ENCODE measurements at places on chromosomes 12 and 14.

- DNase-seq: no peak
Observed at GRCh38 chr12:70618371-70618770, 18.9 kb downstream of the PTPRB start.

DNA sequence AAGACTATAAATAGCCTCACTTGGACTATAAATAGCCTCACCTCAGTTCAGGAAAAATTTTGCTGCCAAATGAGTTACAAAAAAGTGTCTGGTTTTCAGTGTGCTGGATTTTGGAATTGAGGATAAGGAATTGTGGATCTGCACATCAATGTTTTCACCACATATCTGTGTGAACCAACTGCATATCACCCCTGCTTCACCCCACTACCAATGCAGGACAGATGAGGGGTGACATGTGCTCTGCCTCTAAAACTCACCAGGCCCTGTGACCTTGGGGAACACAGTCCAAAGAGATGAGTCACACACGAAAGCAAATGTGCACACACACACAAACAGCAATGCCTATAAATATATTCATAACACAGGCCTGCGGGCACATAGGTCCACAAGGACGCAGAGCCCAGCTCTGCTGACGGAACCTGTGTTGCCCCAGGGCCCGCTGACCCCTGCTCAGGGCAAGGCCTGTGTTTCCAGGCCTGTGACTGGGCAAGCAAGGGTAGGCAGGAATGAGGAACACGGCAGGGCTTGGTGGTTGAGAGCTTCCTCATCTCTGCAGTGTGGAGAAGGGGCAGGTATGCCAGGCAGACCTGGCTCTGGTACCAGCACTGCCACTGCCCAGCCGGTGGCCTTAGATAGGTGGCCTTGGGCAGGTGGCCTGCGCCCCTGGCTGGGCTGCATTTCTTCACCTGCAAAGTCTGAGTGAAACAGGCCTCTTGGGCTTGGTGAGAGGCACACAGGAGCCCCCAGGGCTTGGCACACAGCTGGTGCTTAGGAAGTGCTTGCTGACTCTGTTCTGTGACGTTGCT lies 82.4 kb downstream of the ARL6IP4 start:
- DNase-seq: no peak

- no peak for DNase-seq
Observed at GRCh38 chr12:116708826-116709756, 28.8 kb downstream of the SPRING1 start.

GRCh38 chr12:80576641-80577418 lies 130.6 kb upstream of the MYF6 start:
- no peak for DNase-seq

DNA sequence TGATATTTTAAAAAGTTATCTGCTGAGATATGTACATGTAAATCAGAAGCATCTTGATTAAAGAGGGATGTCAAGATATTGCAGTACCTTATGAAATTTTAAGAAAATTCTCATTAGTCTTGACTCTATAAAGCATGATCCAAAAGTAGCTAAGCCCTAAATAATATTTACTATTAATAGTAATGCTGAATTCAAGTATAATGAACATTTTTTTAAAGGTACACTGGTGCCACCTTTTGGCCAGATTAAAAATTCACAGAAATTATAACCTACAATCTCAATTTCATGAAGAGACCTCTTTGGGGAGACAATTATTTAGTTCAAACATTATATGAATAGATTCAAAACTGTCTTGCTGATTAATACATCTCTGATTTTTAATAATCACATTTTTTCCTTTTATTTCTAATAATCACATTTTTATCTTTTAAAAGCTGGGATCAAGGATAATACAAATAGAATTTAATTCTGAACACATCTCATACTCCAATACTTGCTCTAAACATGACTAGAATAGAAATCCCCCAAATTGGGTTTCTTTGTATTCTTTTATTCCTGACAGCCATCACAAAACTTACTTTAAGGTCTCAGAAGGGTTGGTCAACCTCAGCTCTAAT lies 13.4 kb downstream of the AKAP5 start:
- no peak for DNase-seq

- DNase-seq: no peak
Observed at GRCh38 chr14:32354716-32355115, 25.6 kb downstream of the AKAP6 start.

DNA sequence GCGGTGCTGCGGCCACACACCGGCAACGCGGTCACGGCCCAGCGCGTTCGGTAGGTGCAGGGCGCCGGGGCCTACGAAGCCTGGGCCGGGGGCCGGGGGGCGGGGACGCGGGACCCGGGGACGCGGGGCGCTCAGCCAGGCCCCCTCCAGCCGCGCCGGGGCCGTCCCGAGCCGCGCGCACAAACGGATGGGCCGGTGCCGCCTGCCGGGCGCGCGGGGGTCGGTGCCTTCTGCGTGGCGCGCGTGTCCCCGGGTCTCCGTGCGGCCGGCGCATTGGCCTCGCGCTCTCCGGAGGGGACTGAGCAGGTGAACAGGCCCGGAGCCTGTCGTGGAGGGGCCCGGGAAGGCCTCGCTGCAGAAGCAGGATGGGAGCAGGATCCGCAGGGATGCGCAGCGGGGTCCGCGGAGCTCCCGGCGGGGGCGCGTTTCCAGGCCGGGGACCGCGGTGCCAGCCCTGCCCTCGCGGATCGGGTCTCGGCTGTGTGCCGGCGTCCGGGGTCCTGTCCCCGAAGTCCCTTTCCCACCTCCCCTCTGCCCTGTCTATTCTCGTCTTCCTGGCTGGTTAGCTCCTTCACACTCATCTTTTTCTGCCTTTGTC lies 421 bp downstream of the GLT1D1 start:
- no peak for DNase-seq

GRCh38 chr14:24556756-24557155 lies 19.3 kb downstream of the CTSG start:
- DNase-seq: no peak

DNA sequence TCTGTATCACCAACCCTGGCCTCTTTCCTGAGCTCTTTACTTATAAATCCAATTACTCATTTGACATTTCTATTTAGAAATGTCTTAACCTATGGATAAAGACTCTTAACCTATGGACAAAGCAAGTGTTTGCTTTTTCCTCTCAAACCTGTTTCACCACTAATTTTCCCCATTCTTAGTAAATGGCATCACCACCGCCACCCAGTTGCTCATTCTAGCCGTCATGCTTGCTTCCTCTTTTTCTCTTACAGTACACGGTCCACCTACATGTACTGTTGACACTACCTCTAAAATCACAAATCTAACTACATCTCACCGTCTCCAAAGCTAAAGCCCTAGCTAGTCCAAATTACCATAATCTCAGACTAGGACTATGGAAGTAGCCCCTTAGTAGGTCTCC lies 60.0 kb downstream of the CAPS2 start:
- no peak for DNase-seq
